ENCODE measurements at places on chromosomes 2 and 18.

DNA sequence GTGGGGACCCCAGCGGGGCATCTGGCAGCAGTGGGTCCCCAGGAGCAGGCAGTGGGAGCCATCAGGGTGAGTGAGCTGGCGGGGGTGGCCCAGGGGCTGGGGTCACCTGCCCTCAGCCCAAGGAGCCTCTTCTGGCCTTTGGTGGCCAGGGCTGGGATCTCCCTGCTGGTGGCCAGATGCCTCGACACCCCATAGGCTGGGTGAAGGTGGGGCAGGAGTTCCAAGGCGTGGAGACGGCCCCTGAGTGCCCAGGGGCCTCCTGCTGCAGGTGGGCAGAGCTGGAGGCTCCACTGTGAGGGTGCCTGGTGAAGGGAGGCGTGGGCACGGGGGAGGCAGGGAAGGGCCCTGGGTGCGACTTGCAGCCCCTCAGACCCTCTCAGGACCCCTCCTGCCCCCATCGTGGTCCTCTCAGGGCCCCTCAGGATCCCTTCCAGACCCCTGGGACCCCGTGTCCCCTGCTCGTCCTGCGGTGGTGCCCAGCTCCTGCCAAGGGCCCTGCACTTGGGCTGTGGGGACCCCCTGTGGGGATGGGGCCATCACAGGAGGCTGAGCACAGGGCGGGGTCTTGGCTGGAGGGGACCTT is 5.0 kb upstream of the GPR35 start:
- DNase-seq: no peak

DNA sequence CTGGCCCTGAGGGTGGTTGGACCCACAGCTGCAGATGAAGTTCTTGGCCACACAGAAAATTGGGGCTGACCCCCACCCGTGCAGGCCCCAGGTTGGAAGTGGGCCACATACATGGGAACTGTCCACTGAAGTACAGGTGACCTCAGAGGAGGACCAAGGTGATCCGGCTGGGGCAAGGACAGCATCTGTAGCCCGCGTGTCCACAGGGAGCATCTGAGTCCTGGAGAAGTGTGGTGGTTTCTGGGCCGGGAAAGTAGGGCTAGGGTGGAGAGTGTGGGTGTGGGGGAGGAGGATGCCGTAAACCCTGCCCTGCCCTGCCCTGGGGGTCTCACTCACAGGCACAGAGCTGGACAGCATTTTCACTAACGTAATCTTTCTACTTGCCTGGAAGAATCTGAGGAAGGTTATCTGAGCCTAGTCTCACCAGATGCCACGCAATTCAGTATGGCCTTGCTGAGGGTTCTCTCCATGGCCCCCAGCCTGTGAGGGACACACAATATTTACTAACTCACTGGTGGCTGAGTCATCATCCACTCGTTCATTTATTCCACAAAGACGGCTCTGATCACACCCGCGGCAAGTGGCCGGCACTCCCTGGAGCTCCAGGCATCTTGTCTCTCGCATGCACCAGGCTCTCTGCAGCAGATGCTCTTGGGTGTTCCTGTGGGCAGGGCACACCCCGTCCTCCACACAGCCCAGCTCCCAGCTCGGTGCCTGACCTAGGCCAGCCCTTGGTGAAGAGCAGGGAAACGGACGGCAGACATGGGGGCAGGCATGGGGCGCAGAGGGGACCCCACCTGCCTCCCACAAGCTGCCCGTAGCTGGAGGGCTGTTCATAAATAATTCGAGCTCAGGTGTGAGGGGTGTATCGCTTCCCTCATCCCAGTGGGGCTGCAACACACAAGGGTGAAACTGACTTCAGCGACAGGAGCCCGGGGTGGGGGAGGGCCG is 51.2 kb downstream of the INHBB start:
- peak; percentile 88 for DNase-seq

GRCh38 chr2:133642791-133643191 is 74.5 kb upstream of the NCKAP5 start:
- peak; percentile 77 for DNase-seq

- no peak for DNase-seq
Measured at GRCh38 chr2:200348897-200349563, 42.5 kb downstream of the SPATS2L start.

DNA sequence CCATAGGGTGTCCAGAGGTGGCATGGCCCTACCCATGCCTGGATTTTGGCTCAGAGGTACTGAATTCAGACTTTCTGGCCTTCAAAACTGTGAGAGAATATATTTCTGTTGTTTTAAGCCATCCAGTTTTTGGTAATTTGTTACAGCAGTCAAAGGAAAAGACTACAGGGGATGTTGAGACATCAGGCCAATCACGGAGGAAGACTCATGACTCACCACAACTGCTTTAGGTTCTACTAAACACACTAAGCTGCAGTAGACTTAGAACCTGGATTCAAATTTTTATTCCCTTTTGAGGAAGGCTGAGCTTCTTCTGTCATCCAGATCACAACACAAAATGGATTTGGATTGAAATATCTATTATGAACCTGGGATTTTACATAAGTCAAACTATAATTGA is 12.0 kb upstream of the C2orf66 start:
- peak; percentile 56 for DNase-seq

- peak; percentile 82 for DNase-seq
Measured at GRCh38 chr2:187774551-187775071, 220.4 kb upstream of the TFPI start.

DNA sequence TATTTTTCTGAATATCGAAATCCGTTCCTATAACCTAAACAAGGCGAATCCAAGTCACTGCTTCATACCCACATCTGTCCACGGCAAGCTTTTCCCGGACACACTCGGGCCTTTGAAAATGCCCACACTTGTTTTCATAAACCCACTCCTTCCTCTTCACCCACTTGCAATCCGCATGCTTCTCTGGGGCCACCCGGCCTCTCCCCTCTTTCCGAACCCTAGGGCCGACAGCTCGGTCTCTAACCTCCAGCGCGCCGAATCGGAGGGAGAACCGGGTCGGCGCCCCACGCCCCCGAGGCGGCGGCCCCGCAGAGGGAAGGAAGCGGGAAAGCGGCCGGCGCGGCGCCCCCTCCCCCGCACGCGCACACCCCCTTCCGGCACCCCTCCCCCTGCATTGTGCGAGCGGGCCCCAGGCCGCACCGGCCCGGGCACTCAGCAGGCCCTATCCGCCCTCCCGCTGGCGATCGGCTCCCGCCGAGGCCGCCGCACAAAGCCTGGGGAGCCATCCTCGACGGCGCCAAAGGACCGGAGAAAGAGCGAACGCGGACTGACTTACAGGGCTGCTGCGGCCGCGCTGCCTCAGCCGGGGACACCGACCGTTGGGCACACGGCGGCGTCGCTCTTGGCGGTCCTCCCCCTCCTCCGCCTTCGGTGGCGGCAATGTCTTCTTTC is 467 bp downstream of the PUM2 start:
- DNase-seq: no peak

- DNase-seq: peak; percentile 95
Measured at GRCh38 chr2:96868555-96869280, 1.2 kb downstream of the SEMA4C start.

GRCh38 chr2:241132538-241133435 is 16.5 kb downstream of the PASK start:
- no peak for DNase-seq

GRCh38 chr2:240987588-240987987 is 10.8 kb upstream of the SNED1 start:
- no peak for DNase-seq
